Uterus (tissue), 4 donors: ENCODE measurements at places on chromosomes 4 and X.

GRCh38 chrX:136227948-136228838 lies 23.0 kb downstream of the MAP7D3 start:
- H3K4me1 ChIP-seq, result no peaks in the 10 kb centered on the region
- no peak overlapping the region for H3K4me3 ChIP-seq
- H3K27ac ChIP-seq, result no peak overlapping the region
- no peak for DNase-seq
- H3K36me3 ChIP-seq, result no peaks in the 10 kb centered on the region

DNA sequence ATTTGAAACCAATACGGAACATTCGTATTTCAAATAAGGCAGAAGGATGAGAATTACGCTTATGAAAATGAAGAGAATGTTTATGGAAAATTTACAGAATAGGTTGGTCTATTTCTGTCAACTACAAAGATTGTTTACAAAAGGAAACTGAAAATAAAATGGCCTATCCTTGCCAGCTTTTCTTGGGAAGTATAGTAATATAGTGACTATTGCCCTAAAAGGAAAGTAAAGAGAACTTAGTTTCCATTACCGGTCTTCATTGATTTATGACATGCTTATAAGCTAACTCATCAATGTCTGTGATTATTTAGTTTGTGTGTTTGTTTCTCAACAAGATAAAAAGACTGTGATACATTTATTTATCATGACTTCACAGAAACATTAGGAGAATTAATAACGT lies 2.9 kb upstream of the SPRY1 start:
- H3K27me3 ChIP-seq, result no peaks in the 10 kb centered on the region
- no peak overlapping the region for H3K27ac ChIP-seq
- no peak overlapping the region for H3K4me3 ChIP-seq
- no peaks in the 10 kb centered on the region for H3K4me1 ChIP-seq
- no peaks in the 10 kb centered on the region for H3K36me3 ChIP-seq

DNA sequence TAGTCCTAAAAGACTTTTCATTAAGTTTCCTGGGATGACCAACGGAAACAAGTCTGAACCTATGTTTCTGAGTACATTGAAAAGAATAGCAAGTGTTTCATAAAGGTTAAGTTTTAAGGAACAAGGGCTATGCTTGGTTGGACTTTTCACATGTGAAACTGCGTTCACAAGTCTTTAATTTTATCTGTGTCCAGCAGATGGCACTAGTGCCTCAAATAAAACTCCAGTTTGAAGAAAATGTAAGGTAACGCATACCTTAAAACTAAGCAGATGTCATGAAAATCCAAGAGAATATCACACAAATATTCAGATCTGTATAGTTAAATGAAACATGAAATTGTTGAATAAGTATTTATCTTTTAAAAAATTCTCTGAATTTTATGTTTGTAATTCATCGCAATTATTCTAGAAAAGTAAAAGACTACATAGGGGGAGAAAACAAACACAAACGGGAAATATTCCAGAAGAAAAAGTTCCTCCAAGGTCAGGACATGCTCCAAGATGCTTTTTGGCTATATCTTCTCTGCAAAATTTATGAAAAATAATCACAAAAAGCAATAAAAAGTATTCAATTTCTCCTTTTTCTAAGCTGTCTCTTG lies 89.6 kb upstream of the MAD2L1 start:
- H3K4me3 ChIP-seq, result no peak overlapping the region
- no peak overlapping the region for H3K27ac ChIP-seq
- no peaks in the 10 kb centered on the region for H3K27me3 ChIP-seq
- no peaks in the 10 kb centered on the region for H3K36me3 ChIP-seq
- no peaks in the 10 kb centered on the region for H3K4me1 ChIP-seq

DNA sequence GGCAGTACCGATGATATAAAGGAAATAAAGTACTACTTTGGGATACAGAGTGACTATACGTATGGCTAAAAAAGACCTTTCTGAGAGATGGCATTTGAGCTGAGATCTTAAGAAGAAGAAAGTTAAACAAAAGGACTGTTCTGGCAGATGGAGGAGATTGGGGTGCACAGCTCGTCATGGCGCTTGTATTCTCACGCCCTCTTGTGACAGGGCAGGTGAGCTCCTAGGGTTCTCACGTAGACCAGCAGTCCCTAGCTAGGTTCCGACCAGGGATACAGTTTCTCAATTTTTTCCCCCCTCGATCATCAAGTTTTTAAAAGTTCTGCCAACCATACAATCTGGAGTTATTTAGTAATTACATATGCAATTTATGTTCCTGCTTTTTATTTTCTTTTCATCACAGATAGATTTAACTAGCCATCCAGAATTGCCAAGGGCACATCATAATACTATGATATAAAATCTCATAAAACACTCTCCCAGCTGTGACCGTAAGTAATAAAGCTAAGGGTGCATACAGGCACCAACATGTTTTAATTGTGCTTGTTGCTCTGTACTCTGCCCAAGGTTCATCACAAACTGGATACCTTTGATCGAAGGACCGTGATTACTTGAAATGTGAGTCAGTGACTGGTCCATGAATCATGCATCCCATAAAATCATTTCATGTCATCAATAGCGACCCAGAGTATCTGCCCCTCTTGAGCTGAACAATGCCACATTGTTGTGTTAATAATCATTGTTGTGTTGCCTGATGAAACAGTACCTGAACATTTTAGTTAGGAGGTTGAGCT lies 69.4 kb upstream of the ZNF518B start:
- no peak overlapping the region for H3K27ac ChIP-seq
- H3K36me3 ChIP-seq, result no peaks in the 10 kb centered on the region
- H3K4me1 ChIP-seq, result no peaks in the 10 kb centered on the region
- no peak for DNase-seq

DNA sequence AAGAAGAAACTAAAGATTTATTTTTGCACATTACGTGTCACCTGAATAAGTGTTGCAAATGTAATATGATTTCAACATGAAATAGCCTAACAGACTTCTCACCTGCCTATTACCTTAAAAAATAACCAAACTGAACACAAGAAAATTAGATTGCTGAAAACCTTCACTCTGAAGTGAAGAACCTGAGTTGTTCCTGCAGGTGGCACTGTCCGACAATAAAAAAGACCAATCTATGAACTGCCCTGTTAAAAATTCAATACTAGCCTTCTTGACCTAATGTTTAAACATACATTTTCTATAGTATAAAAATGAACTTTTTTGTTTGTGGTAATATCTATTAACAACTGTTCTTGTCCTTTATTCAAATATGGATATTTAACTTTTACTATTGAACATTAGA lies 69.2 kb upstream of the PNPLA4 start:
- H3K36me3 ChIP-seq, result no peaks in the 10 kb centered on the region
- no peak for DNase-seq
- no peak overlapping the region for H3K4me3 ChIP-seq
- H3K4me1 ChIP-seq, result no peaks in the 10 kb centered on the region
- H3K27me3 ChIP-seq, result no peaks in the 10 kb centered on the region

DNA sequence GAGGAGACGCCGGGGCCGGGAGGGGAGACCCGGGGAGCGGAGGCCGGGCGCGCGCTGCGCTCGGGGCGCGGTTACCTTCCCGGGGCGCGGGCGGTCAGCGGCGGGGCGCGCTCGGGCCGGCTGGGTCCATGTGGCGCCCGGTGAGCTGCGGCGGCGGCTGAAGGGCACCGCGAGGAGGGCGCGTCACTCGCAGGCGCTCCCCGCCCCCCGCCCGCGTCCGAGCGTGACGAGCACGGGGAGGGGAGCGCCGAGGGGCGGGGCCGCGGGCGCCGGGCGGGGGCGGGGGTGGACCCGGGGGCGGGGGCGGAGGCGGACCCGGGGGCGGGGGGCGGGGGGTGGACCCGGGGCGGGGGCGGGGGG lies at the start of gene CPLX1:
CPLX1 (minus strand) TSS at position 159 of the 360 bp plus-strand sequence. CDS start 1,607 bp downstream, outside the sequence.
- H3K36me3 ChIP-seq, result no peaks in the 10 kb centered on the region
- H3K4me3 ChIP-seq, result no peak within 1 kb of the TSS
- no peak for DNase-seq

- H3K4me1 ChIP-seq, result no peaks in the 10 kb centered on the region
- H3K27me3 ChIP-seq, result no peaks in the 10 kb centered on the region
- no peaks in the 10 kb centered on the region for H3K36me3 ChIP-seq
- DNase-seq, result no peak
- H3K4me3 ChIP-seq, result peak overlapping the region; percentile 68
Measured at GRCh38 chr4:153223930-153224329, 19.7 kb downstream of the TRIM2 start.

DNA sequence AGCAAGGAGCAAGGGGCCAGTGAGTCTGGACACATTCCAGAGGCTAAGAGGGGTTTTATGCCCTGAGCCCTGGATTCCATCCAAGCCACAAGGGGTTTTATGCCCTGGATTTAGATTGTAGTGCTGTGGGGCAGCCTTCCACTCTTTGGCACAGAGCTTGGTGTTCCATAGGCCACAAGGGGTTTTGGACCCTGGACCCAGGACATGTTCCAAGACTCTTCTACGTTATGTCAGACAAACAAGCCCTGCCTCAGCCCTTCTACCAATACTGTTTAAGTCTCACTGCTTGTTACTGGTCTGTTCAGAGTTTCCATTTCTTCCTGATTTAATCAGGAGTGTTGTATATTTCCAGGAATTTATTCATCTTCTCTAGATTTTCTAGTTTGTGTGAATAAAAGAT lies 12.8 kb upstream of the SCARB2 start:
- no peaks in the 10 kb centered on the region for H3K4me1 ChIP-seq
- H3K36me3 ChIP-seq, result no peaks in the 10 kb centered on the region
- H3K27me3 ChIP-seq, result no peaks in the 10 kb centered on the region
- no peak overlapping the region for H3K4me3 ChIP-seq

DNA sequence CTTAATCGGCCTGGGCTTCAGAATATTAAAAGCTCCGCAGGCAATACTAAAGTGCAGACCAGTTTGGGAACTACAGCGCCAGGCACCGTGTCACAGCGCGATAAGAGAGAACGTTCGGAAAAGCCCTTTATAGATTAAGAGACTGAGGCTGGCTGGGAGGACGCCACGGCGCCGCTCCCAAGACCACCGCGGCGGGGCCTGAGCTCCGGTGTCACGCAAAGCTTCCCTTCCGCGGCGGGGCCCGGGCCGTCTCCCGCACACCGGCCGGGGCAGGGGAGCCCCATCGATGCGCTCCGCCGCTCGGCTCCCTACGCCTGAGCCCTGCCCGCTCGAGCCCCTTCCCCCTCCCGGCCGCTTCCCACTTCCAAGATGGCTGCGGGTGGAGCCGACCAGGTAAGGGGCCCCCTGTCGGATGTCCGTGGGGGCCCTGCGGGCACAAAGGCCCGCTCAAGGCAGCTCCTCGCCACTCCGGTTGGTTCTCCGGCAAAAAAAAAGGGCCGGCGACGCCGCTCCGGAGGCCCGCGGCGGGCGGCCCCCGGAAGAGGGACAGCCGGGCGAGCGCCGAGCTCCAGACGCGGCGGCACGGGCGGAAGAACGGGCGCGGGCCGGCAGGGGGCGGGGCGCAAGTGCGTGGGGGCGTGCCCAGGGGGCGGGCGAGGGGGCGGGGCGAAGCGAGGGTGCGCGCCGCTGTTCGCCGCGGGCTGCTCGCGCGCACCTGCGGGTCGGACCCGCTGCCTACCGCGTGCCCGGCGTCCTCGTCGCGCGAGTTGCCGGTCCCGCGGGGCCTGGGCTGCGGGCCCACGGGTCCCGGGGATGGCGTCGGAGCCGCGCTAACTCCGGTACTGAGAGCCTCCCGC lies at the start of gene TBC1D14:
TBC1D14 (plus strand) TSS at position 714 of the 857 bp plus-strand sequence. CDS start 13,564 bp downstream, outside the sequence.
- peak; percentile 89 for DNase-seq
- H3K36me3 ChIP-seq, result no peaks in the 10 kb centered on the region
- H3K4me3 ChIP-seq, result peak within 1 kb of the TSS; percentile 95
- no peaks in the 10 kb centered on the region for H3K27me3 ChIP-seq
- H3K4me1 ChIP-seq, result peaks cover 6% of the 10 kb centered on the region
- peak within 1 kb of the TSS; percentile 100 for H3K27ac ChIP-seq

GRCh38 chr4:74426101-74426500 lies 18.8 kb upstream of the AREG start:
- H3K27me3 ChIP-seq, result no peaks in the 10 kb centered on the region
- H3K36me3 ChIP-seq, result no peaks in the 10 kb centered on the region
- DNase-seq, result no peak
- H3K4me3 ChIP-seq, result no peak overlapping the region
- H3K4me1 ChIP-seq, result no peaks in the 10 kb centered on the region

GRCh38 chr4:78644744-78645330 lies 93.3 kb downstream of the ANXA3 start:
- no peaks in the 10 kb centered on the region for H3K27me3 ChIP-seq
- H3K4me3 ChIP-seq, result no peak overlapping the region
- H3K4me1 ChIP-seq, result no peaks in the 10 kb centered on the region
- peak overlapping the region; percentile 74 for H3K27ac ChIP-seq
- no peaks in the 10 kb centered on the region for H3K36me3 ChIP-seq
